AG08396 (cell line): ENCODE measurements at places on chromosomes 12 and 14.

DNA sequence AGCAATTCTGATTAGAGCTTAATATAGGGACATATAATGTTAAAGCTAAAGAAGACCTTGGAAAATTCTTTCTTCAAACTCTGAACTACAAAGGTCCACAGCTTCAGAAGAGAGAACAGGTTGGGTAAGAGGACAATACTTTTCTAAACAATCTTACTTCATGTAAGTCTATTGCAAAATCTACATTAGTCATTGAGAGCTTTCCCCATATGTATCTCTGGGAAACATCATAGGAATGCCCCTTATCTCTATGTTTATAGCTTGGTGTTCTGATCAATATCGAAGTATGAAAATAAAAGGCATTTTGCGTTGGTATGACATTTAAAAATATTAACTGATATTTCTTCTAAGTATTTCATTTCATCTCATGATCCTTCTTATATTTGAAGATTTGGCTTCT is 962.6 kb downstream of the AACS start:
- no peak for DNase-seq

DNA sequence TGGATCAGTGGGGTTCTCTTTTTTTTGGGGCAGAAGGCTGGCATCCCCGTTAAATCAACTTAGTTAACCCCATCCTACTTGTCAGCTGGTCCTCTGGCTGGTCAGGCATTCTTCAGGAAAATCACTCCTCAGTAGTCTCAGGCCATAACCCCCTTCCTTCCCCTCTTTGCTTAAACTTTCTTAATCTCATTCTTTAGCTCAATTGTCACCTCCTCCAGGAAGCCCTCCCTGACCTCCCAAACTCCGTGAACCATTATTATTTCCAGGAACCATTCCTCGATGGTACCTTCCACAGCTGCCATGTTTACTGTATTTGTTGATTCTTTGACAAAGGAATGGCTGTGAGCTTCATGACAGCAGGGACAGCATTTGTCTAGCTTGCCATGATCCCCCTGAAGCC is 72.5 kb upstream of the FBXO21 start:
- DNase-seq = no peak

GRCh38 chr12:92146497-92147224 is 1.0 kb upstream of the BTG1 start:
- no peak for DNase-seq

GRCh38 chr14:71654810-71655209 is 277.4 kb upstream of the RGS6 start:
- DNase-seq = no peak

DNA sequence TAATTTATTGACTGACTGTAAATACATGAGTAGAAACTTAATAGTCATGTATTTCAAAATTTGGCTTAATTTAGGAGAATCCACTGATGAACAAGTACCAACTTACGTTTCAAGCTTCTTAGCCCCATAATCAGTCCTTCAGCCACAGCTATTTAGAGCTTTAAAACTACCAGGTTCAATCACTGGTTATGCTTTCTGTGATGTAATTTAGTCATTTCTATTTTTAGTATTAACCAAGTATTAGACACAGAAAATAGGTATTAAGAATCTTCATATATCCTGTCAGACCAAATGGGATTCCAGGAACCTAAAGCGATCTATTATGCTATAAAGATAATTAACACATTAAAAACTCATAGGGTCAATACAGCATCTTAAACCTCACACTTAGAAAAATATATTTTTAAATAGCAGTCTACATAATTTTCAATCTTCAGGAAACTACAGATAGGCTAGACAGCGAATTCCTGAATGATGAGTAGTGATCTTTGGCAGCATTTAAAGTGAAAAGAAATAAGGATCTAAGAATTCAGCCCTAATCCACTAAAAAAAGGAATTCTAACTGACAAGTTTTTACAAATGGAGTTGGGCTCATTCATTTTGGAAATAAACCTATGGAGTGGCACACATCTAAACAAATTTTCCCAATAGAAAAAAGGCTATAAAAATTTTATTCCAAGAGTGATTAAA is 51.5 kb downstream of the ZC3H14 start:
- peak; percentile 24 for DNase-seq

- DNase-seq = no peak
These were observed 41.8 kb upstream of the FRMD6 start for GRCh38 chr14:51609955-51610283.
